Stimulated activated CD8-positive, alpha-beta memory T cell treated with anti-CD3 and anti-CD28 coated beads, Interleukin-2, amount 100 ng/mL, for 1 hour (primary cell): ENCODE measurements at places on chromosomes 5 and 9.

- DNase-seq = no peak
Observed at GRCh38 chr5:133552925-133553525, 59.3 kb downstream of the FSTL4 start.

DNA sequence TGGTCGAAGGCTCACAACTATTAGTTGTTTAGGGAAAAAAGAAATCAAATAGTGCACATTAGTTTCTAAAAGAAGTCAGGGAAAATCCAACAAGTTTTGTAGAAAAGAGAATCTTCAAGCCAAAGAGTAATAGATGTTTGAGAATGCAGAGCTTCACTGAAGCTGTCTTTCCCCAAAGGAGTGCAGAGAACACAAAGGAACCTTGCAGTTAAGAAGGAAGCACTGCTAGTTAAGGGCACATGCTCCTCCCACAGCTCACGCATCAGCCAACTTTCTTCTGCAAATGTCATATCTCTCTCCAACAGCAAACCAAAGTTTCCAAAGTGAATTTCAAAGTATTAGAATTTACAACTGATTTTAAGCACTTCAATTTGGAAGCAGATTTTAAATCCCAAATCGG, 116.4 kb upstream of the FST start:
- no peak for DNase-seq

- DNase-seq = no peak
Observed at GRCh38 chr9:76459694-76460635, 983 bp downstream of the GCNT1 start.

GRCh38 chr9:33139421-33140228, 27.5 kb downstream of the B4GALT1 start:
- no peak for DNase-seq
